ENCODE measurements at places on chromosomes 7 and 10. TPM values are rescaled to one million over a fixed set of nuclear protein-coding genes. Genes with fewer than 3 reads are reported as not detected.

DNA sequence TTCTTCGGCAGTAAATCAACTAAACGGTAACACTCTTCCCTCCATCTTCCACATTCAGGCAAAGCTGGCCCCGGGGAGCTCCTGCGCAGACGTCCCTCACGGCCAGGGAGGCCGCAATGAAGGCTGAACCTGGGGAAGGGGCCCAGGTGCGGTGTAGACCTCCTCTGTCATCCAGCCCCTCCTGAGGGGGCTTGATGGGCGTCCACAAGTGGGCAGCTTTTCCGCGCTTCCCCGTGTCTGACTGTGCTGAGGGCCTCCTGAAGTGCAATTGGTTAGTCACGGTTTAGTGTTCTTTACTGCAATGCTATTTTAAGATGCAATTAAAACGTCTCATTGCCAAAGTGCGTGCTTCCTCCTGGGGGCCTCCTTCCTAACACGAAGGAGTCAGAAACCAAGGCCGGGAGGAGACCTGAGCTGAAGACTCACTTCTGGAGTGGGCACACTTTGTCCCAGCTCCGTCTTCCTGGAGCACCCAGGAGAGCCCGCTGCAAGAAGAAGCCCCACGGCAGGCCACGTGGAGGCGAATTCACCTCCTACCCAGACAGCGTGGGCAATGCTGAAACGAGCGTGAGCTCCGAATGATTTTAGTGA, 173.3 kb downstream of the ELFN1 start:
- DNase-seq, result no peak

DNA sequence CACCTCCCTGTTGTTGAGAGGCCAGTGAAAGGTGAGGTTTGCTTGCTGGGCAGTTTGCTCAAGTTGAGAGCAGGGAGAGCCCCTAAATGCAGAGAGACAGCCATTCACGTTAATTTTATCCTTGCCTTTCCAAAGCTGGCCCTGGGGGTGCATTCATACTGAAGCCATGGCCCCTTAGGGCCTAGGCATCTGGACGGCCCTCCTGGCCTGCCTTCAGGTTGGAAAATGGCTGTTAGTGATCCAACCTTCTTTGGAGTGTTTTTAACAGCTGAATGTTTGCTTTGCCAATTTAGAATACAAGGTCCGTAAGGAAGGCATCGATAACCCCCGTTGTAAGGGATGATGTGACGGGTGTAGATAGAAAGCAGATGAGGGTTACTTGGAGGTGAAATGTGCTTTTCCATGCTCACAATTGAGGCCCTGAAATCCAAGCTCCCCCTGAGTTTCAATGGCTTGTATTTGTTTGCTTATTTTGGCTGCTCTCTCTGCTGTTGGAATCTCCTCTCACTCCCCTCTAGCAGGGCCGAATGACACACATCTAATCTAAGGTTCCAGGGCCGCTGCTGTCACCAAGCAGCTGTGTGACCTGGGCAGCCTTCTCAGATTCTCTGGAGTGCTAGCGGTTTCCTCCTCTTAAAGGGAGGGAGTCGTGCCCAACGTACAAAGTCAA, 171.6 kb upstream of the MKI67 start:
- DNase-seq, result no peak

FAM25A gene
- total RNA-seq, result not detected

ZNF239 gene
- total RNA-seq, result 6.3 TPM

GRCh38 chr7:157607218-157607617, 270.4 kb downstream of the DNAJB6 start:
- DNase-seq, result no peak

SH2D4B gene
- not detected for total RNA-seq
